Caco-2 (cell line): ENCODE measurements at places on chromosomes 6 and 20. TPM values are rescaled to one million over a fixed set of nuclear protein-coding genes. Genes with fewer than 3 reads are reported as not detected.

Gene EFCAB8
- 1.8 and 2.0 TPM in 2 replicates for total RNA-seq

Gene EDEM2
- 41.2 and 42.4 TPM in 2 replicates for total RNA-seq

Gene ZNF831
- total RNA-seq, result not detected in 2 replicates

Gene POM121L2
- not detected in 2 replicates for total RNA-seq

Gene MOG
- total RNA-seq, result not detected in 2 replicates

Gene VGLL2
- total RNA-seq, result not detected in 2 replicates
